Urinary bladder (tissue), 4 donors: ENCODE measurements at places on chromosomes 12 and 14. TPM values are rescaled to one million over a fixed set of nuclear protein-coding genes. Genes with fewer than 3 reads are reported as not detected.

The POTEG gene
- not detected for total RNA-seq

The OR10AD1 gene
- not detected for total RNA-seq

The OR4E2 gene
- total RNA-seq, result not detected

The NRIP2 gene
- 1.7 TPM for total RNA-seq

The HOXC10 gene
- total RNA-seq, result 1.6 TPM

The BBOF1 gene
- total RNA-seq, result 23.9 TPM

The FAM222A gene
- total RNA-seq, result 1.2 TPM

The APOF gene
- total RNA-seq, result not detected

The BCL11B gene
- 1.3 TPM for total RNA-seq

The CCDC197 gene
- not detected for total RNA-seq

The RAD9B gene
- 2.1 TPM for total RNA-seq

The DPF3 gene
- total RNA-seq, result 2.2 TPM

The KRT80 gene
- 1.7 TPM for total RNA-seq

The GZMH gene
- not detected for total RNA-seq

The CYP27B1 gene
- total RNA-seq, result 0.16 TPM

The RNASE4 gene
- total RNA-seq, result 39.5 TPM

The PIK3C2G gene
- total RNA-seq, result 1.2 TPM

The OR11H12 gene
- not detected for total RNA-seq

The VWF gene
- 61.8 TPM for total RNA-seq

The C14orf39 gene
- total RNA-seq, result 0.63 TPM

The OR4K15 gene
- not detected for total RNA-seq

The TMTC2 gene
- total RNA-seq, result 95.3 TPM

The CPNE6 gene
- total RNA-seq, result 0.58 TPM

The BHLHE41 gene
- 3.5 TPM for total RNA-seq

The TMEM253 gene
- 0.37 TPM for total RNA-seq

The PSMB5 gene
- total RNA-seq, result 70.3 TPM

The OASL gene
- 0.85 TPM for total RNA-seq

The DDX23 gene
- total RNA-seq, result 52.2 TPM

The LRRC43 gene
- not detected for total RNA-seq

The SLC5A8 gene
- total RNA-seq, result 0.42 TPM

The TMEM119 gene
- 62.4 TPM for total RNA-seq

The SSPN gene
- total RNA-seq, result 78.5 TPM

The DBX2 gene
- total RNA-seq, result 0.26 TPM

The NINJ2 gene
- total RNA-seq, result 1.7 TPM

The KRT74 gene
- total RNA-seq, result not detected

The RIMBP2 gene
- 2.7 TPM for total RNA-seq

The EAPP gene
- 61.5 TPM for total RNA-seq

The ESR2 gene
- total RNA-seq, result 1.7 TPM

The PRMT5 gene
- total RNA-seq, result 39.8 TPM

The HOXC9 gene
- 1.8 TPM for total RNA-seq

The PPP1R36 gene
- 1.8 TPM for total RNA-seq
